ENCODE measurements at places on chromosomes 11 and 22.

DNA sequence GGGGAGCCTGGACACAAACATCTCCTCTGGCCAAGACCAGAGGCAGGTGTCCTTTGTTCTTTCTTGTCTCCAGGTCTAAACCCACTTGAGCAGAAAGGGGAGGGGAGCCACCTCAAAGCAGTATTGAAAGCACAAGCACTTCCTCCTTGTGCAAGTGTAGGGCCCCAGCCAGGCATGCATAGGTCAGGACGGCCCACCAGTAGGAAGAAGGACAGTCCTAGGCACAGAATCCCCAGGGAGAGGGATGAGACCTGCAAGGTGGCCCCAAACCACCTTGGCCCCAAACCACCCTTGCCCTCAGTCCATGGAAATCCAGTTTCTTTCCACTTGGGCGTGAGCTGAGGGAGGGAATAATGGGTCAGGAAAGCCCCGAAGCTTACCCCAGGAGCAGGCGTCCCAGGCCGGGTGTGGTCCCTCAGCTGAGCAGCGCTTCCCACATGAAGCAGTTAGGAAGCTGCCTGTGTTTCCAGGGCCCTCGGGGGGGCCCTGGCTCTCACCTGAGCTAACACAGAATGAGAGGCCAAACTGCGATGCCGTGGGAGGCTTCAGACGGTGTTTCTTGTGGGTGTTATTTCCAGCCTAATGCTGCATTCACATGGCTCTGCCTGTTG lies 20.4 kb upstream of the IGSF9B start:
- no peak for DNase-seq

DNA sequence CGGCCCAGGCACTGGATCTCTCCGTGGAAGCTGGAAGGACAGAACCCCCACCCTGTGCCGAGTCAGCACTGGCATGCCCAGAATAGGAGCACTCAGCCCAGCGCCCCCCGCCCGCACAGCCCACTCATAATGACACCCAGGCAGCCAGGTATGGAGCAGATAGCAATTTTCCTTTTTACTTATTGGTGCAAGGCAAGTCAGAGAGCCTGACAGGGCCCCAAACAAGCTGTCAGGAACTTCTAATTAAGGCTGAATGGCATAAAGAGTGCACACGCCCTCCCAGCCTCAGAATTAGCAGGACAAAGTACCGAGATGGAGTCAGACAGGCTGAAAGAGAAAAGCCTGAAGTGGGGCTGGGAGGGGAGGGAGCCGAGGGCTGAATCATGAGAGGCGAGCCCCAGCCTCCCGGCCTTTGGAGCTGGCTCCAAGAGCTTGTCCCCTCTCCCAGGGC lies 76.9 kb downstream of the DSCAML1 start:
- no peak for DNase-seq

GRCh38 chr22:24230911-24231656 lies 13.8 kb downstream of the GGT5 start:
- DNase-seq = peak; percentile 38

GRCh38 chr11:8533332-8533731 lies 60.7 kb downstream of the STK33 start:
- DNase-seq = no peak

DNA sequence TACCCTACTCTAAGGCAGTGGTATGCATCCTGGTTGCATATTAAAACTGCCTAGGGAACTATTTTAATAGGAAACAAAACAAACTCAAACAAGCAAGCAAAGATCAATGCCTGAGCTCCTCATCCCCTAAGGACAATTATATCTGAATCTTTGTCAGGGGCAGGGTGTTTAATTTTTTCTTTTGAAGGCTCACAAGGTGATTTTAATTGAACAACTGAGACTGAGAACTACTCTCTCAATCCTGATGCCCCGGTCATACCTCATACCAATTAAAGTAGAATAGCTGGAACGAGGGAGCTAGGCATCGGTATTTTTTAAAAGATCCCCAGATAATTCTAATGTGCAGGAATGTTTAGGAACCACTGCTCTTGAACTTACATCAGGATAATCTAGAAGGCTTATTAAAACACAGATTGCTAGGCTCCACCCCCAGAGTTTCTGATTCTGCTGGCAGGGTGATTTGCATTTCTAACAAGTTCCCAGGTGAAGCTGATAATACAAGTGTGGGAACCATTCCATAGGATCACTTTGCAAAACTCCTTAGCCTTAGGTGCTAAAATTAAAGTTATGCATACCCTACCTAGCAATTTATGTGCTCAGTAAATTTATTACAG lies 416.5 kb downstream of the GUCY1A2 start:
- no peak for DNase-seq

DNA sequence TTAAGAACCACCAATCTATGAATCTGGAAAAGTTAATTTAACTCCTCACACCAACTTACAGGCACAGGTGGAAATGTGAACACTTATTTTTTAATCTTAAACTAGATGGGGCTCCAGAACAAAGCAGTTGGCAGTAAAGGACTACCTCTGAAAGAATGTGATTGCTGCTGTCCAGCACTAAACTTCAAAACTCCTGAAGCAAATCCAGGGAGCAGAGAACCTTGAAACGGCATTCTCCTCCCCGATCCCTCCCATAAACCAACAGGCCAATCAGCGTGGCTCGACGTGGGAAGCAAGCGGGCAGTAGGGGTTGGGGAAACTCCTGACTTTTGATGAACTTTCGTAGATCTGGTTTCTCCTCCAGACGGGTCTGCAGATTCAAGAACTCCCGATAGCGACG lies 5.0 kb downstream of the SNX19 start:
- DNase-seq = no peak

GRCh38 chr11:69280994-69281393 lies 13.0 kb upstream of the MYEOV start:
- DNase-seq = no peak

DNA sequence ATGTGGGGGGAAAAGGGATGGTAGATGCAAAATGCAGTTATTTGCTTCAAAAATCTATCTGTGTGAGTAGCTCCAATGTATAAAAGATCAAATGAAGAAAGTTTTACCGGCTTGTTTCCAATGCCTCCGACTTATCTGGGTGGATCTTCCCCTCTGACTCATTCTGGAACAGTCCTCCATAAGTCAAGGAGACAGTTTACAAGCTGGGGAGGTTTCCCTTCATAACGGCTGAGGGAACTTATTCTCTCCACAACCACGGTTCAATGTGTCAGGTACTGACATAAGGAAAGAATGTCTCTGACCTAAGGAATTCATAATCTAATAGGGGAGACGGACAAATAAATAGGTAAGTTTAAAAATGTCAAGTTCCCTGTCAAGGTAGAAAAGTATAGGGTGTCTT lies 49.7 kb upstream of the BIRC3 start:
- no peak for DNase-seq

DNA sequence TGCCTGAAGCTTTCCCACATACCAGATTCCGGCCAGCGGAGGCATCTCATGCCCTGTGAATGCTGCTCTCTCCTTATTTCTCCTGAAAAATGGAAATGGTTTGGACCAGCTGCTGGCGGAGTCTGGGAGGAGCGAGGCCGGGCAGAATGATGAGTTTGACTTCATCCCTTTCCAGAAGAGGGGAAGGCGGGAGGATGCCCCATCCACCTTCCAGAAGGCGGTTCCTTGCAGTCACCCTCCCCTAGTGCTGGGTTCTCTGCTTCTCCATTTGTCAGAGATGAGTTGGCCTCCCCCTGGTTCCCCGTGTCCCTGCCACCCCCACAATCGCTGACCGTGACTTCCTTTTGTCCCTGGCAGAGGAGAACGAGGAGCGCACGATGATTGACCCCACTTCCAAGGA lies 75.6 kb downstream of the PARVB start:
- DNase-seq = no peak

DNA sequence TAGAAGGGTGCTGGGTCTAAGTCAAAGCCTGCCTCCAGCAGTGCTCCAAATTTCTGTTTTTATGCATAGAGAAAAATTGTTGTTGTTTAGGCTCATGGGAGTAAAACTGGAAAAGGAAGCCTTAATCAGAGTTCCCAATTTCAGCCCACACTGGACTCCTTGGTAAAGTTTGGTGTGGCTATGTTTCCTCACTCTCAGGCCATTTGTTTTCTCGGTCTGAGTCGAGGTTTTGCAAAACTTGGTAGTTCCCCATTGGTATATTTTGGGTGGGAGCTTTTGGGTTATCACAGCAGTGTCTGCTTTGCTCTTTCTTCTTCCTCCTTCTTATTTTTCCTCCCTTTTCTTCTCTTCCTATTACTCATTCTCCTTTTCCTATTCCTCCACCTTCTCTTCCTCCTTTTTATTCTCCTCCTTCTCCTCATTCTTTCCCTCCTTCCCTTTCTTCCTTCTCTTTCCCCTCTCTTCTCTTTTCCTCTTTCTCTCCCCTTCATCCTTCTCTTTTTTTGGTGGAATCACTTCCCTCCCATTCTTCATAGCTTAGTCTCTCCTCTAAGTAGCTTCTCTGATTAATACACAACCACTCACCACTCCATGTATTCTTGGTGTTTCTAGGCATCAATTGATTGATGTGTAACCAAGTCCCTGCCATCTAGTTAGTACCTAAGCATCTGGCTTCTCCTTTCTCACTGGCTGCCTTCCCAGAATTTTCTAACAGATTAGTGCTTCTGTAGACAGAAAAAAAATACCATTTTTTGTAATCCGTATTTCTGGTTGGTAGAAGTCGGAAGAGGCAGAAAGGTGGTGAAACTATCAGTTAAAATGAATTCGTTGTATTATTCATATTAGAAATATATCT lies 10.1 kb downstream of the SLC5A1 start:
- no peak for DNase-seq

GRCh38 chr11:110566577-110566976 lies 136.8 kb downstream of the FDX1 start:
- DNase-seq = no peak

GRCh38 chr22:20542055-20542454 lies 34.6 kb downstream of the MED15 start:
- DNase-seq = no peak

- no peak for DNase-seq
Measured at GRCh38 chr11:67644042-67644441, 4.5 kb upstream of the TBX10 start.

- no peak for DNase-seq
Measured at GRCh38 chr11:95059046-95059445, 7.7 kb upstream of the SRSF8 start.

- no peak for DNase-seq
Measured at GRCh38 chr11:126519764-126520734, 164.6 kb downstream of the ST3GAL4 start.

GRCh38 chr11:119042927-119043326 lies 12.2 kb upstream of the SLC37A4 start:
- DNase-seq = no peak

GRCh38 chr11:827146-827896 lies 398 bp upstream of the CRACR2B start:
- DNase-seq = no peak

DNA sequence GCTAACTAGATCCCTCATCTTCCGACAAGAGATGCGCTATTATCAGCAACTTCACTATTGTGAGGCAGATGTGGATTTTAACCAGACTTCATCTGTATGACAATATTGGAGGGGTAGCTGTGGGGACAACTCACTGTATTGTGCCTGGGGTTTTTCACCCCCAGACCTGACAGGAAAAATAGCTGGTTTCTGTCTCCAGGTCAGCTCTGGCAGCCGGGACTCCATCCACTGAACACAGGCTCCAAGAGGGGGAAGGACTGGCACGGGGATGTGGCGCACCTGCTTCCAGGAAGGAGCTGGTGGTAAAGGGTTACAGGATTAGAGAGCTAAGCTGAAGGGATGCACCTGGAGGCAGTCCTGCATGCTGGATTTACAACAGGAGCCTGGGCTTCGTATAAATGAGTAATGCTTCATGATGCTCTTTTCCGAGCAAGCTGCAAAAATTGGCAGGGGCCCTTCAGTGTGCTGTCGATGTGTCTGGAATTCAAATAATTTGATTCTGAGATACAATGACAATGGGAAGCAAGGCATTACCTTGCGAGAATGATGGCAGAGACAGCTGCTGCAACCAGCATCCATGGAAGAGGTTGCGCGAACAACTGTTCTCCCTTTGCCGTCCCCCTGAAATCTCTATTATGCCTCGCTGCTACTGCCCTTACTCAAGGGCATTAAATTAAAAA lies 49.5 kb downstream of the LMO2 start:
- no peak for DNase-seq

- DNase-seq = no peak
Measured at GRCh38 chr11:1460986-1461825, 25.4 kb downstream of the MOB2 start.

DNA sequence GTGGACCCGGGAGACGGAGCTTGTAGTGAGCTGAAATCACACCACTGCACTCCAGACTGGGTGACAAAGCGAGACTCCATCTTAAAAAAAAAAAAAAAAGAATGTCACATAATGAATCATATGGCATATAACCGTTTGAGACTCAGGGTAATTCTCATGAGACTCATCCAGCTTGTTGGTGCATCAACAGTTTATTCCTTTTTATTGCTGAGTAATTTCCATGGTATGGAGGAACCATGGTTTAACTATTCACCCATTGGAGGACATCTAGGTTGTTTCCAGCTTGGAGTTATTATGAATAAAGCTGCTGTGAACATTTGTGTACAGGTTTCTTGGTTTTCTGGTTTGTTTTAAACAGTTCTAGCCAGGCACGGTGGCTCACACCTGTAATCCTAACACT lies 25.3 kb downstream of the PPARA start:
- no peak for DNase-seq

- no peak for DNase-seq
Measured at GRCh38 chr11:35765211-35765610, 102.6 kb downstream of the TRIM44 start.

GRCh38 chr11:116412118-116412889 lies 360.5 kb downstream of the BUD13 start:
- no peak for DNase-seq

- no peak for DNase-seq
Measured at GRCh38 chr11:100966366-100966765, 163.2 kb downstream of the PGR start.

DNA sequence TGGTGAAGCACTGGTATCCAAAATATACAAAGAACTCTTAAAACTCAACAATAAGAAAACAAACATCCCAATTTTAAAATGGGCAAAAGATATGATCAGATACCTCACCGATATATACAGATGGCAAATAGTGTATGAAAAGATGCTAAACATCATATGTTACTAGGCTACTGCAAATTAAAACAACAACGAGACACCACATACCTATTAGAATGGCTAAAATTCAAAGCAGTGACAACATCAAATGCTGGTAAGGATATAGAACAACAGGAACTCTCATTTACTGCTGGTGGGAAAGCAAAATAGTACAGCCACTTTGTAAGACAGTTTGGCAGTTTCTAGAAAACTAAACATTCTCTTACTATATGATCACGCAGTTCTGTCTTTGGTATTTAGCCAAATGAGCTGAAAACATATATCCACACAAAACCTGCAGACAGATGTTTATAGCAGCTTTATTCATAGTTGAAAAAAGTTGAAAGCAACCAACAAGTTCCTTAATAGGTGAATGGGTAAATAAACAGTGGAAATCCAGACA lies 38.5 kb downstream of the SIK3 start:
- no peak for DNase-seq

GRCh38 chr11:31652528-31652927 lies 143.0 kb downstream of the ELP4 start:
- no peak for DNase-seq
